ENCODE measurements at places on chromosomes 2 and 18.

DNA sequence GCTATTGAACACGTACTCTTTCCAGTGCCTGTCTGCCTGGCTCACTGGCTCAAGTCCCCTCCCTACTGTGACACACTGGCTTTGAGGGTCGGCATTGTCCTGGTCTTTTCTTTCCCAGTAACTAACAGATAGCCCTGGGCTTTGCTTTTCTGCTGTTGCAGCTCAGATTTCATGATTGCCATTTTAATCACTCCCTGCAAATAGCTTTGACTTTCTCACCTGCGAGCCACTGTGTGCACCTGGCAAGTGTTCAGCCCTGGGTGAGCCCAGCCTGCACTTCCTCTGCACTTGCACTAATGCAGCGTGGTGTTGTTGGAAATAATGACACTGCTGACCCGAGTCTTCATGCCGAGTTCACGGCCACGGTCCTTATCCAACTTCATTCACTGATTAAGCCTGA is 52.9 kb downstream of the DCDC2C start:
- no peak for DNase-seq

DNA sequence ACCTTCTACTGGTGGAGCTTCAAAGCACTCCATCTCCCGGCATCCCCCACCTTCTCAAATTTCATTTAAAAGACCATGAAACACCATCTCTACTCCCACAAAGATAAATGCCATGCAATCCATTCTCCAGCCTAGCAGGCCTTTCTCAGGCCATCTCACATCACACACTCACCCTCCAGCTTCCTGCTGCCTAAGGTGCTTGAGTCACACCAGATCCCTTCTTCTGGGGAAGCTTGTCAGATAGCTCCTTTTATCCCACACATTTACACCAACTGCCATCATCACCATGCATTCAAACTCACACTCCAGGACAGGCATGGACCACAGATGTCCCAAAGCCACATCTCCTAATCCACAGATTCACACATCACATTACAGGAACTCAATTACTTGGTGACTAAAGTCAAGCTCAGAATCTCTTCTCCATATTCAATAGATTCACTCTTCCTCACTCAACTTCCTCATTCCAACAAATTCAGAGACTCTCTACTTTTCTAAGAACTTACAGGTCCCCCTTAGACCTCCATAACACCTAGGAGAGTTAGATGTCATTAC is 292.5 kb downstream of the TNS1 start:
- DNase-seq: no peak

DNA sequence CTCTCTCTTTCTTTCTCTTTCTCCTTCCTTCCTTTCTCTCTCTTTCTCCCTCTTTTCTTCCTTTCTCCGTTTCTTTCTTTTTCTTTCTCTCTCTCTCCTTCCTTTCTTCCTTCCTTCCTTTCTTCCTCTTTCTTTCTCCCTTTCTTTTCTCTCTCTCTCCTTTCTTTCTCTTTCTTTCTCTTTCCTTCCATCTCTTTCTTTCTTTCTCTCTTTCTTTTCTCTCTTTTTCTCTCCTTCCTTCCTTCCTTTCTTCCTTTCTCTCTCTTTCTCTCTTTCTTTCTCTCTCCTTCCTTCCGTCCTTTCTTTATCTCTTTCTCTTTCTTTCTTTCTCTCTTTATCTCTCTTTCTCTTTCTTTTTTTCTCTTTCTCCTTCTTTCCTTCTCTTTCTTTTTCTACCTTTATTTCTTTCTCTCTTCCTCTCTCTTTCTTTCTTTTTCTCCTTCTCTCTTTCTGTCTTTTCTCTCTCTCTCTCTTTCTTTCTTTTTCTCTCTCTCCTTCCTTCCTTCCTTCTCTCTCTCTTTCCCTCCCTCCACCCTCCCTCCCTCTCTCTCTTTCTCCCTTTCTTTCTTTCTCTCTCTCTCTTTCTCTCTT is 32.3 kb upstream of the ODC1 start:
- no peak for DNase-seq

GRCh38 chr2:58893656-58894351 is 652.7 kb upstream of the FANCL start:
- no peak for DNase-seq

DNA sequence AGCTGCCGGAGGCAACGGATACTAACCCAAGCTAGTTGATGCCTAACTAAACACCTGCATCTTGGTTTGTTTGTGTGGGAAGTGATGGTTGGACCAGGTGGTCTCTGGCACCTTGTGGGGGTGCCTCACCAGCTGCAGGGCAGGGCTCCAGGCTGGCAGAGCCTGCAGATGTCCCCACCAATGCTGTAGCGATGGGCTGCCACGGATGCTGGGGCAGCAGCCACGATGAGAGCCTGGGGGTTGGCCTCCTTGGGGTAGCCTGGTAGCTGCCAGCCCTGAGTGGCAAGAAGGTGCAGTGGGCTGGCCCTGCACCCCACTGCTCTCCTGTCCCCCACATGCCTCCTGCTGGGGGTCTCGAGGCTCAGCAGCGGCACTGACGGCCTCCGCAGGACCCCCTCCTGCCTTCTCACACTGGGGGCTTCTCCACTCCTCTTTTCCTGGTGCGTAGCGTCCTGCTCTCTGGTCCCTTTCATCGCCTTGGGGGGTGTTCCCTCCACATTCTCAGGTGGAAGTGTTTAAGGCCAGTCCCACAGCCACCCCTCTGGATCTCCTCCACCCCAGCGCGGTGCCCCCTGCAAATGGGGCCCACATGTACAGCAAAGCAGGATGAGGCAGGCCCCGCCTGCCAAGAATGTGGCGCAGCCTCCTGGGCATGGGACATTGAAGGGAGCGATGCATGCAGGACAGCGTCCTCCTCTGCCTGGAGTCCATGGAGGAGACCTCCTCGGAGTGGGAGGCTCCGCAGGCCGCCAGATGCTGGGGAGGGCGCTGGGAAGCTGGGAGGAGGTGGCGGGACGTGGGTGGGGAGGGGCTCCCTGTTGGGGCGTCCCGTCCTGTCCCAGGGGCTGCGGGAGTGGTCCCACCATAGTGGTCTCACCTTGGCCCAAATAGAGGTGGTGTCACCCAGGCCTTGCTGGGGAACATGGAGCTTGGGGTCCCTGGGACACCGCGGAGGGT is 173.1 kb downstream of the ASB1 start:
- DNase-seq: no peak

DNA sequence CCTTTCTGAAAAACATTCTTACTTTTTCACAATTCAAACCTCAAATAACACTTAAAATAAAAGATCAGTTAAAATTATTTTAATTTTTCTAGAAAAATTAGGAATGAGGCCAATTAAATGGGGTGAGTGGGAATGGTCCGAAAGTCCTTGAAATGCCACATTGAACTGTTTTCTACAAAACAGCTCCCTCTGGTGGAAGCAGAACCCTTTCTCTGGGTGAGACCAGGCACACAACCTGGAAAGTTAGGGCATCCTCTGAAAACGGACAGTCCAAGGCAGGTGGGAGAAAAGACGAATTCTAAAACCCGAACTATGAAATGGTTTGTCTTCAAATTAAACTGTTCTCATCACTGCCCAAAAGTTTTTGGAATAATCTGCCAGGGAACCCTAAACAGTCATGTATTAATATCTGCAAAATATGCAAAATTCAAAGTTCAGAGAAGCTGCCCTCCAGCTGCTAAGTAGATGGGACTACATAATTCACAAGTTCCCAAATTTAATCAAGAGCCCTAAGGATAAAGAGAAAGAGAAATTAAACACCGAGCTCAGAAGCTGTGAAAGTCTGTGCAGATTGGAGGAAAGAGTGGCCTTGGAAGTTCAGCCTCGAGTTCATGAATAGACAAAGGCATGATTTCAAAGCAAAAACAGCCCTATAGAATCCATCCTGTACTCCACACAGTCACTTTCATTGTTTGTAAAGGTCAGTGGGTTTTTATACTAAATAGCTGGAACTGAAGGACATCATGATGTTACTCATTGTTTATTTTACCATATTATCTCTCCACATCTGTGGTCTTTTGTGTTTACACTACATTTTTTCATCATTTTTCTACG is 108.3 kb downstream of the PIEZO2 start:
- DNase-seq: no peak

- DNase-seq: no peak
Observed at GRCh38 chr2:176423819-176424218, 154.6 kb downstream of the MTX2 start.

GRCh38 chr18:67916097-67916496 is 399.6 kb upstream of the DSEL start:
- DNase-seq: peak; percentile 21

- no peak for DNase-seq
Observed at GRCh38 chr2:42601076-42601475, 32.6 kb downstream of the MTA3 start.

- DNase-seq: no peak
Observed at GRCh38 chr18:44482761-44483160, 197.9 kb upstream of the SETBP1 start.

- no peak for DNase-seq
Observed at GRCh38 chr2:42116195-42117181, 52.7 kb upstream of the EML4 start.

DNA sequence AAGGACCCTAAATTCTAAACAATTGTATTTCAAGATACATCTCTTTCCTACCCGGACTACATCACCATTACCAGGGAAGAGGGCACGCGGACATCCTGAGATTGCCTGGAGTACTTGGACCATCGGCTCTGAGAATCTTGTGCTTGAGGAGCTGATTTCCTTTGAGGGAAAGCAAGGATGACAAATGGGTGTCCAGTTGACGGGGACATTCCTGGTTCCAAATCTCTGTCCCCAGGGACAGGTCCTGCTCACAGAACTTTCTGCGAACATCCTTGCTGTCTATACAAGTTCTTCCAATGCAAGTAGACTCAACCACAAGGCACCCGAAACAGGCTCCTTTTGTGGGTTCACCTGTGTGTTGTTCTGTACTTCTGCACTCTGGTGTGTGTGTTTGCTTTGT is 289.5 kb upstream of the MYT1L start:
- no peak for DNase-seq

DNA sequence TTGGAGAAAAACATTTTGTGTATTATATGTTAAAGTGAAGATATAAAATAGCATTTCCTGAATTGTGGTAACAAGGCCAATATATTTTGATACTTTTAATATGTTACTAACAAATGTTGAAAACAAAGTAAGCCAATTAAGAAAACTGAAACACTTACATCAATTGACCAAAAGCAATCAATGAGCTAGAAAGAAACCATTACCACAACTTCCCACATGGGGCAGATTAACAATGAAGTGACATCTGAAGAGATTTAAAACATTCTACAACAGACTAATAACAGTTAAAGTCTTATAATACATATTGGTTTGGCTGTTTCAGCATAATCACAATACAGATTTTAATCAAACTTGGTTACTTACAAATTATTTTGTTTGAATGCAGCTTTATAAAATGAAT is 282.4 kb upstream of the NETO1 start:
- no peak for DNase-seq

GRCh38 chr18:1480309-1480708 is 575.6 kb downstream of the ADCYAP1 start:
- no peak for DNase-seq

GRCh38 chr2:142052220-142052863 is 78.5 kb downstream of the LRP1B start:
- no peak for DNase-seq

DNA sequence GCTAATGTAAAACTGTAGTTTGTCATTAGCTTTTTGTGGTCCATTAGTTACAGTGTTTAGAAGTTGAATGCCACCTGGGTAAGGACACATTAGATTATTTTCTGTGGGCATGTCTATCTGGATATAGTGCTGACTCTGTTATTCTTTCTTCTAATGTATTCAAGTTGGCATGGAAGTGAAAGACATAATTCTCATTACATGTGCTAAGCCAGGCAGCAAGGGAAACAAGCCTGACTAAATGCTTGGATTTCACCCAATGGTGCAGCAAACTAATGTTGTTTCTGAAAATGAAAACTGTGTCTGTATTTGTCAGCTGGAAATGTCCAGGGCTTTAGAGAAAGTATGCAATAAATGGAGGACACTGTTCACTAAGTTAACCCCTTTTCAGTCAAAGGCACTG is 100.7 kb downstream of the NUP35 start:
- DNase-seq: no peak

- DNase-seq: no peak
Observed at GRCh38 chr2:223994562-223995162, 37.4 kb downstream of the MRPL44 start.

DNA sequence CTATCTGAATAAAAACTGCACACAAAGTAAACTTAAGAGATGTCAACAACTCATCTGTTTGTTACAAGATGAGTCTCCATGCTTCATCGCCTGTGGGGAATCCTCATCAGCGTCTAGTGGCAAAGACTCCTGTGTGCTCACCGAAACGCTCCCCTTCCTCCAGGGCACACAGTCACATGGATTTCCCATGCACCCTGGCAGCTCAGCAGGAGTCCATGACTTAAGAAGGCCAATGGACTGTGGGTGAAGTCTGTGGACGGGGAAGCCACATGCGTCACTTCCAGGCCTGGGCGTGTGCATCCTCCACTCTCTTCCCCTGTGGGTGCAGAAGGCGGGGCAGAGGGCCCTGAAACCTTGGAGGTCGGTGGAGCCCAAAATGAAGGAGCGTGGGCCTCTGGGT is 41.1 kb downstream of the ID2 start:
- DNase-seq: no peak

GRCh38 chr2:69083235-69083748 is 70.3 kb downstream of the ANTXR1 start:
- DNase-seq: no peak
